ENCODE measurements at places on chromosomes 12 and 14.

GRCh38 chr12:71161591-71161990, 3.8 kb upstream of the TSPAN8 start:
- DNase-seq = no peak

DNA sequence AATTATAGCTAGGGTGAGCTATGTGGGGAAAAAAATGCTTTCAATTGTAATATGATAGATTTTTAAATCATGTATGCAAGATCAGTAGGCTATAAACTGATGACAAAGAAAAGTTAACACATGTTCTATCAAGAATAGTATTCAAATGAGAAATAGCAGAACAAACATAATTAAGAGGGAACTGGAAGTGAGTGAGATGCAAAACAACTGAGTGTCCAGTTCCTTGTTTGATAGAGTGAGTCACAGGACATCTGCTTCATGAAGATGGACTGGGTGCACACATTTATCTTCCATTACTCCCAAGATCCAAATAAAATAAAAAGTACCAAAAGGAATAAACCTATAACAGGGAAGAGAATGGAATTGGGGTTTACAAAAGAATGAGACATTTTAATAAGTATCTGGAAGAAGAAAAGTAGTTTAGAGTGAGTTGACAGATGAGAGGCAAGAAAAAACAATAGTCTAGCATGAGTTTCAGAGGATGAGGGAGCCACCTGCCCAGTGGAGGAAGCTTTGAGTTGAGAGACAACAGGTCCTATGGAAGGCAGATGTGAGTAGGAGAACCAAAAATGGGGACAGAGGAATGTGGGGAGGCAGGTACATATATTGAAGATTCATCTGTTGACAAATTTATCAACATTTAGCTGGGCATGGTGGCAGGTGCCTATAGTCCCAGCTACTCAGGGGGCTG, 178.1 kb upstream of the ARHGAP5 start:
- DNase-seq = no peak

DNA sequence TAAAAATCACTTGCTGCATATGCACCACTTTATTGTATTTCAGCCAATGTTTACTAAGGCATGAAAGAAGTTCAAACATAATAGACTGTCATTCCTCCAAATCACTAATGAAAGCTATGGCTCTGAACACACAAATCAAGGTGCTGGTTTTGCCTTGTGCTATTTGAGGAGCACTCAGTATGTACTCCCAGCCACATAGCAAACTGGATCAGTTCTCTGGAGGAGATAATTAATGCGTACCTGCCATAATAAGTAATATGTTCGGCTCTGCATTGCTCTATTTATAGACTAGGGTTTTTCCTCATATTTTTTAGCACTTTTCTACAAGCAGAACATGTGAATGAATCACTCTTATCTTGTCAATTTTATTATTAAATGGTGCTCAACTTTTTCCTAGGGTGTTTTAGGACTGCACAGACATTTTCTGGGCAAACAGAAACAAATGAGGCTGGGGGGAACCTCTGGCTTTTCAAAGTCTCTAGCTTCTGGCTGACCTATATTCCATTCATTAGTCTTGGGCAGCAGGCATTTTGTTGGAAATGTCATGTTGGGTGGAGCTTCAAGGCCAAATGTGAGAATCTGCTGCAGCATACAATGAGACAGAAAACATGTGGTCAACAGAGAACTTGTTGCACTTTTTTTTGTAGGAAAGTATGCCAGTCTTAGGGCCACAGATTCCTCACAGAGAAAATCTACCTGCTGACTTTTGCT, 88.4 kb downstream of the GRIP1 start:
- DNase-seq = no peak

- no peak for DNase-seq
Observed at GRCh38 chr12:69512820-69513219, 42.6 kb downstream of the FRS2 start.

DNA sequence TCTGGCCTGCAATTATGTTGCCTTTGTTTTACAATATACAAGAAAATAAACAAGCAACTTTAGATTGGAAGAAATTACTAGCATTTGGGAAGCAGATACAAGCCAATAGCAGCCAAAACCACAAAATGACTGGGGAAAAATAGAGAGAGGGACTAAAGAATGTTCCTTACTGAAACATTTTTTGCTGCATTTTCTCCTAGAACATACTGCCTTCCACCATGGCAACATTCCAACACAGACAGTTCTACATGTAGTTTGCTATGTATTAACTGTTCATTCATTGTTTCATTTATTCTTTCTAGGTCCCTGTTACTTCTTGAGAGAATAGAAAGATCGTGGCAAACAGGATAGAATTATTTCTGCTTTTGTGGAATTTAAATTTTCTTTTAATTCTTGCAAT, 530.2 kb downstream of the RPS29 start:
- DNase-seq = no peak

DNA sequence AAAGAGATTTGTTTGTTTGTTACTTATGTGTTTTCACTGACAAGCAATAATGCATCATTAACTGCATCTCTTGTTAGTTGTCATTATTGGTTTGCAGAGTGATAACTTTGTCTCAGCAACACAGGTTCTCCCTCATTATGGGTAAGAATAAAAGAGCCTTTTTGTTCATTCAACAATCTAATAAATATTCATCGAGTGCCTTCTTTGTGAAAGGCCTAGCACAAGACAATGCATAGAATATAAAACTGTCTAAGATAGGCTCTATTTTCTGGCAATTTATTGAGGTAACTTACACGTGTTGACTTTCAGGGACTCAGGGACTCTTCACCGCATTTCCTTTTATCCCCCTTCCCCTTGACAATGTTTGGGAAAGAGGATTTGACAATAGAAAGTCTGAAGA, 95.5 kb upstream of the KRR1 start:
- DNase-seq = no peak

GRCh38 chr12:103523771-103524170, 28.0 kb upstream of the C12orf42 start:
- no peak for DNase-seq

DNA sequence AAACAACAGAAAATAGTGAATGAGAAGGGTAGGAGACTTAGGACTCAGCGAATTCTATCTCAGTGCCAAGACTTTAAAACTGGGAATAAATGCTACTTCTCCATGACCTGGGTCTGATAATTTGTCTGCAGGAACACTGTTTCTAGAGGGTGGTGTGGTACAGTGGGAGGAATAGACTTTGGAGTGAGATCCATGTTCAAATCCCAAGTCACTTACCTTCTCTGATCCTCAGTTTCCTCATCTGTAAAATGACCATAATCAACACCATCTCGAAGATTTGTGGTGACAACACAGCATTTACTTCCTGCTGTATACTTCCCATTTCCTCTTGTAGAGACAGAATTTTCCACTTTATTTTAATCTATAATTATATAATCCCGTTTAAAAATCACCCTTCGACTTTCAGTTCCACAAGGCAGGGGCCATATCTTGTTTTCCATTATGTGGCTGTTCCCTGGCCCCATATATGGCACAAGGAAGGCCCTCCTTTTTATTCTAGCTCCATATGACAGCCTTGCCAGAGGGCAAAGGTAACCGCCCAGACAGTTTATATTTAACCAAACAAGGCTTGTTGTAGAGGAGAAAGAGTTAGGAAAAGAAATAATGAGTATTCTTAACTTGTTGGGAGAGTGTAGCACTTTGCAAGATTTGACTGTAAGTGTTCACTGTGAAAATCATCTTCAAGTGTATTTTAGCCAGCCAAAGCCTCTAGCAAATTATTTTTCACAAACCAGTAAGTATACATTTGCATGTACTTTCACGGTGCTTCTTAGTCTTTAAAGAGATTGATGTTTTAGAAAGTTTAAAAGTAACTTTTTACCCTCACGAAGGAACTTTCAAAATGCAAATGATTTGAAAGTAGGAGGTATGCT, 243.1 kb downstream of the AKAP6 start:
- DNase-seq = no peak

DNA sequence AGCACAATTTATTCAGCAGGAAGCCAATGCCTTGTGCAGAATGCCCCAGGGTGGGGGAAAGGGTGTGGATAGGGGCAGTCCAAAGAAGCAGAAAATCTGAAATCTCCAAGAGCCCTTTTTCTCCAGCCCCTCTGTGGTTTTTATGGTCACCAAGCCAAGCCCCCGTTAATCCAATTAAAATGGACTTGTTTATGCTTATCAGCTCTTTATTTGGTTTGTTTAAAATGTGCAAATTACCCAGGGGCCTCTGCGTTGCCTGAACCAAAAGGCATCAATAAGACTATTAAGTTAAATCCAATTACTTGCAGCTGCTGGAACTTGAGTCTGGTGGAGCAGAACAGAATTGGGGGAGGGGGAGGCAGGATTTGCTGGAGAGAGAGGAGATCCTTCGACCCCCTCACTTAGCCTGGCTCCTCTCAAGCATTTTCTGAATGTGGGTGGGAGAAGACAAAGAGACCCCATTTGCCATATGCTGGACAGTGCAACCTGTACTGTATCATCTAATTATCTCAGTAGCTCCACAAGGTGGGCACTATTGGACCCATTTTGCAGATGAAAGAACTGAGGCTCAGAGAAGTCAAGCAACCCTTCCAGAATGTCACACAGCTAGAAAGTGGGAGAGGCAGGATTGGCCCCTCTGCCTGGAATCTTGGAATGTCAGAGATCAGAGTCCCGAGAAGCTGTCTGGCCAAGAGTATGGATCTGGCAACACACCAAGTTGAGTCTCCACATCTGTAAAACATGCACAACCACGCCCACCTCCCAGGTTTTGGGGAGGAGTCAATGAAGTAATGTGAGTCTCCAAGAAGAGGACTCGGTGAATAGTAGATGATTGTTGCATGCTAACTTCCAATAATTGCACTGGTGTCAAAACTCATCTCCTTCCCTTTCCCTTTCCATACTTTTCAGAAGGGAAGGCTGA, 66.9 kb downstream of the CMKLR1 start:
- DNase-seq = no peak

DNA sequence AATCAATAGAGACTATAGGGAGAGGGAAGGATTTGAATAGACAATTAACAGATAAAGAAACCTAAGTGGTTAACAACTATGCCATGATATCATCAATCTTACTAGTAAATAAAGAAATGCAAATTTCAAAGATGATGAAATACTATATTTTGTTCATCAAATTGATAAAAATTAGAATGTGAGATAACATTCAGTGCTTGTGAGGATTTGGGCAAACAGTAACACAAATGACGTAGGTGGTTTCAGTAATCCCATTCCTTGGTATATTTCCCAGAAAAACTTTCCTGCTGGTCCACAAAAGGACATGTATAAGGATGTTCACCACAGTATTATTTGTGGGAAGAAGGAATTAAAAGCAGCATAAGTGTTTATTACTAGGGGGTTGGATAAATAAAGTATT, 136.0 kb downstream of the ERC1 start:
- DNase-seq = no peak

- no peak for DNase-seq
Observed at GRCh38 chr12:104565606-104566243, 109.0 kb downstream of the CHST11 start.

GRCh38 chr12:39830171-39830570, 210.6 kb upstream of the ABCD2 start:
- no peak for DNase-seq

- no peak for DNase-seq
Observed at GRCh38 chr12:48788854-48789775, at the start of gene ADCY6. TSS of gene ADCY6 (minus strand) at chr12:48789089. CDS start at chr12:48783434, 5,655 bp downstream.

GRCh38 chr14:71438684-71439083, 493.5 kb upstream of the RGS6 start:
- DNase-seq = no peak

DNA sequence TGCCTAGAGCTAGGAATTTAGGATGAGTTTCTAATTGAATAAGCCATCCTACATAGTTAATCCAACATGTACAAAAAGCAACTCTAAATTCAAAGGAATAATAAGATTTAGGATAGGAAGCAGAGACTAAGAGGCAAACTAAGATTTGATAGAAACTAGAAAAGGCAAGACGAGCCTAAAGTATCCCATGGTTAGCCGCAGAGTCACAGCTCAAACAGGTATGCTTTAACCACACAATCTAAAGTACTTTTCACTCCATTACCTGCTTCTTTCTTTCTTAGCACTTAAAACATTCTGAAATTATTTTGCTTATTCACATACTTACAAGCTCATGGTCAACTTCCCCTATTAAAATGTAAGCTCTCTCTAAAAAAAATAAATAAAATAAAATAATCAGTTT, 51.8 kb downstream of the OTOGL start:
- DNase-seq = no peak

- DNase-seq = no peak
Observed at GRCh38 chr14:100544506-100545141, 42.6 kb downstream of the BEGAIN start.

DNA sequence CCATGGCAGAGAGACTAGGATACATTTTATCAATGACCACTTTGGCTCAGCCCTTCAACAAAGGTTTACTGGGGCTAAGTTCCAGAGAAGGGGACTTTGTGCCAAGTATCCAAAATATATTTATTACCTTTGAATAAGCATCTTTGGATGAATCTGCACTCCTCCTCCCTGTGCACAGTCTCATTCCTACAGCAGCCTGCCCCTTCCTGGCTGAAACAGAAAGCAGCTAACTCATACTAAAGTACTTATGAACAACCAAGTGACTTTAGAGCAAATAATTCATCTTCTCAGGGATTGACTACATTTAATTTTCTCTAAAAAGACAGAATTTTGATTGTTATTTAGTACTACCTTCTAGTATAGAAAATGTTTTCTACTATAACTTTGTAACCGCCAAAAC, 47.8 kb upstream of the ETV6 start:
- no peak for DNase-seq

DNA sequence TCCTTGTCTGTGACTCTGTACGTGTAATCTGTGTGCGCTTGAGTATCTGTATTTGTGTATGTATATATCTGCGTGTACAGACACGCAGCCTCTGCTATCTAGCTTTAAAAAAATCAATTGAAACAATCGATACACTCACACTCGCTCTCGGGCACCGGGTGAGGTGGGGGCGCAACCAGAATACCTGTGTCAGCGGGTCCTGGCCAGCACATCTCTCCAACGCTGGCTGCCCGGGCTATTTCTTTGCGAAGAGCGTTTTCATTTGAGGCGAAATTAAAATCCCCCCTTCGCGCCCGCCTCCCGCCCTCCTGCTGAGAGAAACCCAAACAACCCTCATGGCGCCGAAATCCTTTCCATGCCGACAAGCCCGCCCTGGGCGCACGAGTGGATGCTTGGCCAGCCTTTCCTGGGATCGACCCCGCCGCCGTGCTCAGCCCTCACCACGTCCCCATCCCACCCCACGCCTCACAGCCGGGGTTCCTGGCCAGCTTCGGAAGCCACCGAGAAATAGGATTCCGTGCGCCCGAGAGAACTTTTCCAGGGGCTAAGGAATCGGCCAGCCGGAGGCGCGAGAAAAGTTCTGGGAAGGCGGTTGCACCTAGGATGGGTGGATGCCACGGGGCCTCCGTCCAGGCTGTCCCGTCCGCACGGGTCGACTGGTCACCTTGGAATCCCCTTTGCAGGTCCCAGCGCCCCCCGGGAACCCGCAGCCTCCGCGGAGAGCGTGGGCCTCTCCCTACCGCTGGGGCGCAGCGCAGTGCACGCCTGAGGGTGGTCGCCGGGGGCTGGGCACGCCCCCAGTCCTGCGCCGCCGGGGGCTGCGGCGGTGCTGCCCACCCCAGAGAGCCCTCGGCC, 1.0 kb downstream of the ZDHHC22 start:
- DNase-seq = no peak

GRCh38 chr12:124995200-124995961, 1.9 kb downstream of the BRI3BP start:
- DNase-seq = no peak
